ENCODE measurements at places on chromosomes 1 and 21.

DNA sequence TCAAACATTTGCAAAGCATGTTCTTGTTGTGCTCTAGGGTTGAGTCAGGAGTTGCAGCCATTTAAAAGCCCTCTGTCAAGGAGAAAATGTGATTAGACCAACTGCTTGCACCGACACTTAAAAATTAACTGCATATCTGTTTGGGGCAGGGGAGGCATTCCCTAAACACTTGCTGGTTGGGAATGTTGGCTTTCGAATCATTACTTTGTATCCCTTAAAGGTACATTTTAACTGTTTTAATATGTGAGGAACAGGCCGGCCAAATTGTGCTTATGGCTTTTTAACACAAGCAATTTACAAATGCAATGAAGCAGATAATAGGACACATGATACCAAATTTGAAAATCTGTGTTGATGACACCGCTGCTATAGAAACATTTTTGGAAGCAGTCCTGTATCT, 159.1 kb downstream of the LHX8 start:
- DNase-seq: no peak

DNA sequence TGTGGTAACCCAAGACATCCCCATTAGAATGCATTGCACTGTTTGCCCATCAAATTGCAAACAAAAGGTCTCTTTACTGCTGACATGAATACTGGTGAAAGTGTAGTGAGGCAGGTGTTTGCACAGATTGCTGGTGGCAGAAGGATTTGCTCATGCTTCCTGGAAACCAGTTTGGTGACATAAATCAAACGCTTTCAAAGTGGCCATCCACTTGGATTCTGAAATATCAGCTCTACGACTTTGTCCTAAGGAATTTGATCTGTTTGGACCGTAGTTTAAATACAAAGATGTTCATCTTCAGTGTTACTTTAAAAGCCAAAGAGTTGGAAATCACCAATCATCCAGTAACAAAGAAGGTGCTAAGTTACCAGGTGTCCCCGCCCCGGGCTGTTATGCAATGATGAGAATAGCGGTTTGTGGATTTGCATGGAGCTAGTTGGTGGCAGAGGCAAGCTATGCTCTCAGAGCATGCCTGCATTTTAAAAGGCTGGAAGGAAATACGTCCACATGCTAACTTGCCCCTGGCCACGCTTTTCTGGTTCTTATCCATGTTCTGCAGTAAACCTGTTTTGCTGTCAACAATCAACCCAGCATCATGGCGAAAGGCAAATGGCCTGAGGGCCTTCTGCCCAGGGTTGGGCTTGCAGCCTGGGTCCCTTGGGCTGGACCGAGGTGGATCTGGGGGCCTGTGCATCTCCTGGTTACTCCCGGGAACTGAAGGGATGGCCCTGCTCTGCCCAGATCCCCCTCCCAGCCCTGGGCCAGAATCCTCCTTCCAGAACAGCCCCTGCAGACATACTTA, 49.2 kb downstream of the UMODL1 start:
- no peak for DNase-seq

DNA sequence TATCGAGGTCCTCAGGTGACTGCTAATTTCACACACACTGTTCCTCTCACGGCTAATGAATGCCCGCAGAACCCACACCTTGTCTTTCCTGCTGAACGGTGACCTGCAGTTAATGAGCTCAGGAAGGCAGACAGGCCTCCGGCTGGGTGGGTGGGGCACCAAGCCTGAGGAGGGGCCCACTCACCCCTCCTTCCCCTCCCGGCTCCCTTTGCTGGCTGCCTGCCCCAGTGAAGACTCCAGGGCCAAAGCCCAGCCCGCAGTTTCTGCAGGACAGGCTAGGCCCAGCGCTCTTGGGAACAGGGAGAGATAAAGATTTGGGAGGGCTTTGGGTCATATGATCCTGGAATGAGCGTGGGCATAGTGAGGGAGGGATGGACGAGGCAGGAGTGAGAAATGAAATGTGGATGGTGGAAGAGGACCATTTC, 26.4 kb downstream of the FOXO6 start:
- no peak for DNase-seq

DNA sequence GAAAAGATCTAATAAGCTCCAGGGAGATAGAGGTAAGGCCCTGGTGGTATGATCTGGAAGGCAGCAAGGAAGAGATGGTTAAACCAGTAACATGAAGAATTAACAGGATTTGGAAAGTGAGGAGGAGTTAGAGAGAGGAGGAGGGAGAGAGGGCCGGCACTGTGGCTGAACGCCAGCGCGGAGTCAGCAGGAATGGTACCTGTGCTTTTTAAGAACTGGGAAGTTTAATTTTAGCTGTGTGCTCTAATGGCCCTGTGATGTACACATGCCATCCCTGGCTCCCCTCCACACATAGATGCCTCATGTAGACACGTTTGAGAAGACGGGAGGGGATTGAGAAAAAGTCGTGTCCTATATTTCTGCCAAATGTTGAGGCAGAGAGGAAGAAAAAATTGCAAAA, 13.8 kb upstream of the AVPR1B start:
- no peak for DNase-seq

GRCh38 chr1:34213956-34214355, 37.2 kb downstream of the C1orf94 start:
- DNase-seq: no peak

- DNase-seq: no peak
Measured at GRCh38 chr1:153774780-153775457, at the start of gene SLC27A3. Gene SLC27A3 (plus strand): TSS chr1:153775407. CDS start chr1:153775498, 91 bp downstream.

DNA sequence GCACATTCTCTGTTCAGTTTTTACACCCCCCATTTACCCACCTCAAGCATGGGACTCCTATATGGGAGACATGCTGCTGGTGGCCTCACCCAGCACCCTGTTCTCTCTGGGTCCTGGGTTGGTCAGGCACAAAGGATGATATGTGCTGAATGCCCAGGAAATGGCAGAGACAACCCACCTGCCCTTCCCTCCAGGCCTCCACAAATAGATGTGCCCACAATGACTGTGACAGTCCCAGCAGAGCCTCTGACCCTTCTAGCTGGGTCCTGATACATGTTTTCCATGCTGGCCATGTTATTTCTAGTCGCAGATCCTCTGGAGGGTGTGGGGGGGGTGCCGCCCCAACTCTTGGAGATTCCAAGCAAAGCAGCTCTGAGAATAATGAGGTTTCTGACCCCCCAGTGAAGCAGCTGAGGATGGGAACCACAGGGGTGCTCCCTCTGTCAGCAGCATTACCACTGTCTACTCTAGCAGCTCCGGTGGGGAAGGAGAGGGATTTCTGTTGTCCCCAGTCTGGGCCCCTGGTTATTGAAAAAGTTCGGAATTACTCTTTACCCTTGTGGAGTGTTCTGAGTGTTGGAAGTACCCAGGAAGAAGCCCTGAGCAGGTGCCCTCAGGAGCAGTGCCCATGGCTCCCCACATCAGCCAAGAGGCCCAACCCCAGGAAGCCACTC, 1.2 kb upstream of the CCDC28B start:
- no peak for DNase-seq

- no peak for DNase-seq
Measured at GRCh38 chr21:15431053-15431452, 298.7 kb upstream of the USP25 start.

- DNase-seq: no peak
Measured at GRCh38 chr1:204572923-204573922, 57.0 kb downstream of the MDM4 start.

DNA sequence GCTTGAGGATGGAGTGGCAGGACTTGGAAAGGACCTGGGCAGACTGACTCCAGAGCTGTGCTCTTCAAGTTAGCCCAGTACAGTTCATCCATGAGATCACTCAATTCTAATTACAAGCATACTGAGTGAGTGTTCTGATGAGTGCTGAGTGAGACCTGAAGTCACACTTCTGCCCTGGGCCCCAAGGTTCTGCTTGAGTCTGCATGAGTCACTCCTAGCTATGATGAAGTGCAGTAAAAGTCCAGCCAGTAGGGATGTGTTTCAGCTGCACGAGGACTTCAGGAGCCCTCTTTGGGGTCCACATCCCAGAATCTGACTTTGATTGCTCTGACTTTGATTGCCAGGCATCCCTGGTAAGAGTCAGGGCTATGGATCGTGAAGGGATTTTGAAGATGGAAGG, 35.8 kb downstream of the PLEKHA6 start:
- peak; percentile 28 for DNase-seq

GRCh38 chr21:17967319-17967718, 148.2 kb upstream of the C21orf91 start:
- DNase-seq: no peak

DNA sequence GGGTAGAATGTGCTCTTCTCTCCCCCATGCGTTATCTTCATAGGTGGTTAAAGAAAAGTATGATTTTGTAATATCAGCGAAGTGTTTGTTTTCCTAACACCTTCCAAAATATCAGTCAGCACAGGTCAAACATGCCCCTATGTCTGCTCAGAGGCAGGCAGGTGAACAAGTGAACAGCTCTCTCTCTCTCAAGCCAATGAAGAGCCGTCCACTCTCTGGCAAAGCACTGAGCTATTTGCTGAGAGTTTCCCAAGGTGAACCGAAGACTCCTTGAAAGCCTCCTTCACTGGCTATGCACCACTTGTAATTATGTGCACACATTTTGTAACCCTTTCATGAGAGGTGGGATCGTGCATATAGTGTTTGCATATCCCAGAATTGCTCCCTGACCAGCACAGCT, 47.7 kb downstream of the ST6GALNAC3 start:
- no peak for DNase-seq

DNA sequence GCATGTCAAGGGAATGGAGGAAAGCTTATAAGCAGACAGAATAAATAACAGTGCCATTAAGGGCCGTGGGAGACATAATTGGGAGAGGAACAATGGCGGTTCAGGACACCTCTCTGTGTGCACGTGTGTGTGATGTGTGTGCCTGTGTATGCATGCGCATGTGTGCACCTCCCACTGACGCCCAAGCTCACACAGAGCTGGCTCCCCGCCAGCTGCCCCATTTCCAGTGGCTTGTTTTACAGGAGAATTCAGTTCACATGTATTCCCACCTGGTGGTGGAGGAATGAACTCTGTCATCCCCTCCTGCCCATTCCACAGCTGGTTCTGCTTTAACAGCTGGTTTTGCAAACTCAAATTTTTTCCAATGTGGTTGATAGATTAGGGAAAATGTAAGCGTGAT, 262.2 kb downstream of the AJAP1 start:
- no peak for DNase-seq

DNA sequence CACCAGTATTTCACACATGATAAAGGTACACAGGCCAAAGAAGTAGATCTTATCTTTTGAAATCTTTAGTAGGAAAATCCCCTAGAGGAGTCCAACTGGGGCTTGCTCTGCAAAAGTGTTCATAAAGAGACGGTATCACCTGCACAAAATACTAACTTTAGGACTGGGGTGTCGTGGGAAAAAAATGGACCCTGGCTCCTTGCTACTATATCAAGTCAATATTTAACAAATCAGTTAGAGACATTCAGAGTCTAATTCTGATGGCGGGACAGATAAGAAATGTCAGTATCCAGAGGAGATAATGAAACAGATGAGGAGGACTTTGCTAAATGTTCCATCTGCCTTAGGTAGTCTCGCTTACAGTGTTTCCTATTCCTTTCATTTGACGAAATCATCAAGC, 25.6 kb upstream of the CNN3 start:
- no peak for DNase-seq

- DNase-seq: no peak
Measured at GRCh38 chr1:202575918-202576653, 134.2 kb downstream of the SYT2 start.

- DNase-seq: no peak
Measured at GRCh38 chr1:119791377-119791776, 19.9 kb downstream of the REG4 start.

- no peak for DNase-seq
Measured at GRCh38 chr1:227905573-227906487, 41.9 kb downstream of the WNT9A start.

- DNase-seq: no peak
Measured at GRCh38 chr21:40696246-40696645, 150.7 kb downstream of the DSCAM start.

- DNase-seq: peak; percentile 77
Measured at GRCh38 chr1:27525296-27526272, 35.6 kb upstream of the WASF2 start.

DNA sequence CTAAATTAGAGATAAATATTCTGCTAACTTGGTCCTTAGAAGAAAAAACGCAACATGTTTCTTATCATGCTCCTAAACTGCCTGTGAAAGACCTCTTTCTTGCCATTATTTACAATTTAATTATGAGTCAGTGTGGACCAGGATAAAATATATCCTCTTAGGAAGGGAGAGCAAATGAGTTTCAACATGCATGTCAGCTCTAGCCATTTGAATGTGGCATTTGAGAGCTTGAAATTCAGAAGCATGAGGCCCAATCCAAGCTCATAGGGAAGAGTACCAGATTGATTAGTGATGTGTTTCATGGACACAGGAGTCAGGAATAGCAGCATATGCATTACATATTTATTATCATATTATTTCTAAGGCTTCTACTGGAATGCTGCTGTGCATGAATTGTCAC, 39.3 kb downstream of the TBX15 start:
- no peak for DNase-seq

- no peak for DNase-seq
Measured at GRCh38 chr1:175494011-175494554, 249.3 kb downstream of the TNR start.

DNA sequence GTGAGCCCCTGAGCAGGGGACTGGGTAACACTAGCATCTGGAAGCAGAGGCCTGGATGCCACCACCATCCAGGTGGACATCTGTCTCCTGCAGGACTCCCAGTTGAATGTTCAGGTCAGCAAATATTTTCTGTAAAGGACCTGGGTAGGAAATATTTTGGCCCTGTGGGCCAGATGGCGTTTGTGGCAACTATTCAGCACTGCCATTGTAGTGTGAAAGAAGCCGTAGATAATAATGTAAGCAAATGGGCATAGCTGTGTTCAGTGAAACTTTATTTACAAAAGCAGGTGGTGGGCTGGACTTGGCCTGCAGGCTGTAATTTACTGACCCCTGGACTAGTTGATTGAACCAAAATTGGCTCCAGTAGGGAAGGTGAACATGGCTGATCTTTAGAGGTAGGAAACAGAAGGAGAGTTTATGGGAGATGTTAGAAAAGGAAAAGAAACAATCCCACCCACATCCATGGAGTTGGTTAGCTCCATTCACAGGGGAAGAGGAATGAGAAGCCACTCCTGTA, 20.0 kb upstream of the CD101 start:
- DNase-seq: no peak

- DNase-seq: no peak
Measured at GRCh38 chr1:178502856-178503255, 6.1 kb upstream of the CLEC20A start.

GRCh38 chr1:31739346-31739745, 24.8 kb downstream of the ADGRB2 start:
- DNase-seq: peak; percentile 44

GRCh38 chr1:191541758-191542157, 616.5 kb upstream of the RGS18 start:
- no peak for DNase-seq
